ENCODE measurements at places on chromosomes 3 and 15.

DNA sequence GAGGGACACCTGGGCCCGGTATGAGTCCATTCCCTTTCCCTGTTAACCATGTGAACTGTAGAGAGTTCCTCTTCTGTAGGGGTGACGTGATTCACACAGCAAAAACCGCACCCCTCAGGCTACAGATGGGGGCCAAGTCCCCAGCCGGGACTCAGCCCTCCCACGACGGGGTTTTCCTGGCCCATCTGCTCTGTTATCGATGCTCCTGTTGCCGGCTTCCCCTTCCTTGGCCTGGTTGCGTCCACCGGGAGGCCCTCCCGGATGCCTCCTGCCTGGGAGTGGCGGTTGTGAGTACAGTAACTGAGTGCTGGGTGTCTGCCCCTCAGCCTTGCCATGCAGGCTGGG, 817 bp upstream of the PLXNA1 start:
- no peak for DNase-seq

- DNase-seq, result no peak
Measured at GRCh38 chr3:188253123-188253793, 99.3 kb downstream of the LPP start.

DNA sequence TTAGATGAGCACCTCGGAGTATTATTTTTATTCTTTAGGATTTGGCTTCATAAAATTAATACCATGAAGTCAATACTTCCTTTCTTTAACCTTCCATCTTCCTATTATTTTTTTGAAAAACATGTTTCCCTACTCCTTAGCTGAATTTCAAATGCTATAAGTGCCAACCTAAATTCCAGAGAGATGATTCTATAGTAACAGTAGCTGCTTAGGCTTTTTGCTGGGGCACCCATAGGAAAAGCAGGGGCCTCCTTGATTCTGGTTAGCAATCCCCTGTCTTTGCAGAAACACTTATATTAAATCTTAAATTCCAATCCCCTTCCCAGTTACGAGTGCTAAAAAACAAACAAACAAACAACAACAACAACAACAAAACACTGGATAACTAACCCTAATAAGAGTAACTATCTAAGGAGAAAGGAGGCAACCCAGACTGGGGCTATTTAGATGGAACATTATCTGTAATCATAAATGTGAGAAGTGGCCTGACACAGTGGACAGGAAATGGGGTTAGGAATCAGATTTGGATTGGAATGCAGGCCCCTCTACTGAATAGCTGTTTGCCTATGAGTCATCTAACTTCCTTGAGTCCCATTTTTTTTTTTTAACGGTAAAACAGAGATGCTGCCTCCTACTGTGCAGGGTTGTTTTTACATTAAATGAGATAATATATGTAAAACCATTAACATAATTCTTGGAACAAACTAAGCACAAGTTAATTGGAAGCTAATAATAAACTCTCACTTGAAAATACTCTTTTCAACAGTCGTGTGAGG, 148.1 kb downstream of the WDR72 start:
- DNase-seq, result no peak

DNA sequence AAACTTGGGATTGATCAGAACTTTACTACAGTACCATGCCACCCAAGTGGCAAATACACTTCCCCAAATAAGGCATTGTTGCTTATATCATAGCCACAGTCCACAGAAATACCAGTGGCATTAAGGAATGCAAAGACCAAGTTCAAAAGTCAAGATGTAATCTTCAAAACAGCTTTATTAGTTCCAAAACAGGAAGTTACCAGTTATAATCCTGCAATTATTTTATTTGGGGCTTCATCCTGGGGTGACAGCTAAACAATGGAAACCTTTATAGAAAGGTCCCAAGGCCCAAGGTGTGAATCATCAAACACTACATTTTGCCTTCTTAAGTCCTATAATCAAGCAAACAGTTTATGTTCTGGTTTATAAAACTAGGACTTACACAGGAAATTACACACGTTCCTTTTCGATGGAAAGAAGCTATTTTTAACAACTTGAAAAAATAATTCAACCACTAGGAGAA, 30.3 kb upstream of the RNF7 start:
- no peak for DNase-seq

GRCh38 chr3:134145183-134145582, 105.5 kb downstream of the RYK start:
- no peak for DNase-seq

DNA sequence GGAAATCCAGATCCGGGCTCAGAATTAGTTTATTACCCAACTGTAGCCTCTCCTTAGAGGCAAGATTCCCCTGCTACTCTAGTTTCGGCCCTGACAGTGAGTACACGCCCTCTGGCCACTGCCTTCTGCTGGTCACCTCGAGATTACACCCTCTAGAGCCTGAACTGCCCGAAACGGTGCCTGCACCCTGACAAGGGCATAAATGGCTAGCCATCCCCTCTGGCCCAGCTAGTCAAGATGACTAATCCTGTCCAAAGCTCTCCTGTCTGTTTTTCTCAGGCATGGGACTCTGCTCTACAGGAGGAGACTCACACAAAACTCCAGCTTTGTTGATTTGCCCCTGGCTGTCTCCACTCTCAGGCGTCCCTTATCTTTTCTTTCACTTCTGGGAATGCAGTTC, 150.5 kb upstream of the UBE2E2 start:
- DNase-seq, result no peak

DNA sequence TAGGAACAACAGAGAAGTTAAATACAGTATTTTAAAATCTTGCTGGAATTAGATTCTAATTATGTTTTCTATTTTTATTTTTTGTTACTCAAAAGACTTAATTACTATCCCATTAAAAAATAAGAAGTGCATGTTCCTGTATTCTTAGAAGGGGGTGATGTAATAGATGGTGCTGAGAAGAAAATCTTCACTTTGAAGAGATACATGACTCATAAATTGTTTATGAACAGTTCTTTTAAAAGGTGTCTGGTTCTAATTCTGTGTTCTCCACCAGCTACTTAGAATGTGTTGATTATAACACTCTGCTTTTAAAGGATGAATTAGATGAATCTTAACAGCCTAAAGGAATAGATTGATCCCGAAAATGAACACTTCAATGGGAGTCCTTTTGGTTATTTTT, 8.2 kb downstream of the RCN2 start:
- no peak for DNase-seq

DNA sequence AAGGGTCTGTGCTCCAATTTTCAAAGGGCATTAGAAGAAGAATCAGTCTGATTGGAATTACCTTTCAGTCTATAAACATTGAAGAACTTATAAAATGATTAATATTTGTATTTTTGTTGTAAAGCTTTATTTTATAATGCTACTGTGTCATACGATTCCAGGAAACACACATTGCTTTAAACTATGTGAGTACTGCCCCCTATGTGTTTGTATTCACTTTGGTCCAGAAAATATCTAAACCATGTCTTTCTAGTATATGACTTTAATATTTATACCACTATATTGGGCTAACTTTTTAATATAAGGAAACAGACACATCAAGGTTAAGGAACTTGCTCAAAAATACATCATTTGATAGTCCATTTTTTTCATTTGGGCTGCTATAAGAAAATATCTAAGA, 3.2 kb upstream of the RIOX2 start:
- DNase-seq, result no peak

- no peak for DNase-seq
Measured at GRCh38 chr3:51708216-51708845, 1.5 kb downstream of the GRM2 start.

DNA sequence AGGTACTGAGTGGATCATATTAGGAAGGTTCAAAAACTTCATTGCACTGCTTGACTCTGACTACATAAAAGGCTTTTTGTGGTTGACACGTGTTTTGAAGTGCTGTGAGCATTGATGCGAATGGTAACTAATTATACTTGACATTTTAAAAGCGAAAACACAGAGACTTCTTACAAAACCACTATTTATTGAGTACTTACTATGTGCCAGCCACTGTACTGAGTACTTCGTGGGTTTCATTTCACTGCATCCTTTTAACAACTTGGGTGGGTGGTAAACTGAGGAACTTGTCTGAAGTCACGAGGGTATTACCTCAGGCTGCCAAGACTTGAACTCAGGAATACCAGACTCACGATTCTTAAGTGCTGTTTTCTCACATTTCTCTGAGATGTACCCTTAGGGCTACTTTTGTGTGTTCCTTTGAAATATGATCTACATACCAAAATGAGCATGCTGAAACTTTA, 45.3 kb upstream of the PPP4R2 start:
- no peak for DNase-seq

- DNase-seq, result no peak
Measured at GRCh38 chr15:57495554-57496165, 96.0 kb upstream of the MYZAP start.

DNA sequence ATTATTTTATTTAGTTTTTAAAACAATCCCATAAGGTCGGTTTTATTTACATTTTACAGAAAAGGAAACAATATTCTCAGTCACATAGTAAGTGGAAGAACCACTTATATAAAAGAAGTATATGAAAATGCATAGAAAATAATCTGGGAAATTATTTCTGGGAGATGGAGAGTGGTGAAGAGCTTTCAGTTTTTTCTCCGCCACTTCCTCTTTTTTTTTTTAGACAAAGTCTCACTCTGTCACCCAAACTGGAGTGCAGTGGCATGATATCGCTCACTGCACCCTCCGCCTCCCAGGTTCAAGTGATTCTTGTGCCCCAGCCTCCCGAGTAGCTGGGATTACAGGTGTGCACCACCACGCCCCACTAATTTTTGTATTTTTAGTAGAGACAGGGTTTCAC, 21.2 kb downstream of the RAD51 start:
- DNase-seq, result no peak

- DNase-seq, result no peak
Measured at GRCh38 chr3:140552403-140552802, 125.5 kb upstream of the TRIM42 start.

DNA sequence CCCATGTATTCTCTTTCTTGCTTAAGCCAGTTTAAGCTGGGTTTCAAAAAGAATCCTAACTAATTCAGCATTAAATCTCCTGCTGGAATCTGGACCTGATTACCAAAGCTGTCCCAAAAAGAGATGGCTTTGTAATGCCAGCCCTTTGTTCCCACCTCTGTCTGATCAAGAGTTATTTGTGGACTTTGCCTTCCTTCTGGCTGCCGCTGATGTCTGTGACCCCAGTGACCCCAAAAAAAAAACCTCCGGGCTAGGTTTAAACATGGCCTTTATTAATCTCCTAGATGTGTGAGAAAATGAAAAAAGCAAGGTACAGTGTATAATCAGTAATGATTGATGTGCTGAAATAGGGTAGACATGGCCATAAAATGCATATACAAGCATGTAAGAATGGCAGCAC, 20.7 kb downstream of the CRYGS start:
- no peak for DNase-seq

DNA sequence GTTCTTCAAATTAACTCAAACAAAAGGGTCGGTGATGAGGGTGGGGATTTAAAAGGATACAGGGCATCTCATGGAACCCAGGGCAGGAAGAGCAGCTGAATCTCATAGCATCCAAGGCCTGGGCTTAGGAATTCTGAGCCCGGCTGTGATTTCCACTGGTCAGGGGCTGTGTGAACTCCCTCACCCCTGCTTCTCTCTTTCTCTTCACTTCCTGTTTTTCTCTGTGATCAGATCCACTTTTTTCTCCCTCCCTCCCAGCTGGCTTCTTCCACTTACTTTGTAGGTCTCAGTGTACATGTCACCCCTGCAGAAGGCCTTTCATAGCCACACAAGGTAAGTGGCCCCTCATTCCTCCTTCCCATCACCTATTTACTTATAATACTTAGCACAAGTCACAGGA, 68.2 kb upstream of the CORO2B start:
- DNase-seq, result no peak

GRCh38 chr3:147797095-147797494, 387.9 kb downstream of the ZIC1 start:
- peak; percentile 59 for DNase-seq

- no peak for DNase-seq
Measured at GRCh38 chr3:29282427-29283230, 1.8 kb downstream of the RBMS3 start.

DNA sequence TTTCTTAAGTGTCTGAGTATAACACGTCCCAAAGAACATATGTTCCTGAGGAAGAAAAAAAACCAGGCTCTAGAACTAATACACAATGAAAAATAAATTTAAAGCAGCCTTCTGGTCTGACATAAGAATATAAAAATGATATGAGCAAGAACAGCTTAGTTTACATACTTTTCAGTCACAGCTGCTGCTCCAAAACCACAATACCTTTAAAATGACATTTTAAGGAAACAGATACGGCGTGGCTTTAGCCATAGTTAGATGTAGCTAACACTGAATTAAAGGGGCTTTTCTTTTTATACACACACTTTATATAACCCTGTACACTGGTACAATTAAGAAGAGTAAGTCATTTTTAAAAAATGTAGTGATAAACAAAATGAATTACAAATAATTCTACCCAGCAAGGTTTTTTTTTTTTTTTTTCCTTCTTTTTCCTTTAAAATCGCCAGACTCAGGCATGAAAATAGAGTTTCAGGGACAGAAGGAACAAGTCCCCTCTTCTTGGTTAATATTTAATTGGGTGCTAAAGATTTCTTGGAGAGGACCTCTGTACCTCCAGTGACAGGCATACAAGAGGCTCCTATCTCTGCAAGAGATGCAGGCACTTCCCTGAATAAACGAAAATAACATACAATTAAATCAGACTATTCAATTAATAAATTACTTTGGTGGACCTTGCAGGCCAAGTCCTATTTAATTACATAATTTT, 265.6 kb downstream of the FOXP1 start:
- DNase-seq, result no peak

GRCh38 chr3:143881095-143881494, 32.8 kb upstream of the SLC9A9 start:
- no peak for DNase-seq

GRCh38 chr3:171168086-171168485, 141.6 kb upstream of the SLC2A2 start:
- DNase-seq, result no peak

GRCh38 chr3:97699889-97700288, 64.7 kb upstream of the ARL6 start:
- no peak for DNase-seq

- DNase-seq, result no peak
Measured at GRCh38 chr15:39429898-39430357, 151.0 kb upstream of the THBS1 start.

GRCh38 chr3:50630877-50631276, 13.9 kb downstream of the MAPKAPK3 start:
- DNase-seq, result no peak

DNA sequence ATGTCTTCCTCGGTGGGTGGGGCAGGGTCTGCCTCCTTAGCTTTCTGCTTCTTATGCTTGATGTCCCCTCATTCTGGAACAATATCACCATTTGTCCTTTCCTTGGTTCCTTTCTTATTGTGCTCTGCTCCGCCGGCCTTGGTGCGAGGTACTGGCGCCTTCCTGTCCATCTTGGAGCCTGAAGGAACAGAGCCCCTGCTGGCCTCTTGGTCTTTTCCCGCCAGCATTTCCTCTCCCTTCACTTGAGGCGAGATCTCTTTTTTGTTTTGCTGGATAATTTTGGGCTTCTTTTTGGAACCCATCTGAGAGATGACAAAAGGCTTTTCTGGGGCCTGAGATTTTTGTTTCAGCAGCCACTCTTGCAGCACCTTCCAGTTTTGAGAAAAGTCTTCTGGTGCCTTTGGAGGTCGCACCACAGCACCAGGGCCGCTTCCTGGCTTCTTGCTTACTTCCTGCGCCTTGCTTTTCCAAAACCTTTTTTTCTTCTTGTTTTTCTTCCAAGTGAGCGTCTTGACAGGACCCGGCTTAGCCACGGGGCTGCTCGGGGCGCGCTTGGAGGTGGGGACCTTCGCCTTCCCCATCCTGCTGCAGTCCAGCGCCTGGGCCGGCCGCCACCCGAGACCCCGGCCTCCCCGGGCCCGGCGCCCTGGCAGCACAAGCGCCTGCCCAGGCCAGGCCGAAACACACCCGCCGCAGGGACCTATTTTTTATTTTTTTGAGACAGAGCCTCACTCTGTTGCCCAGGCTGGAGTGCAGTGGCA, 127.1 kb downstream of the KLF13 start:
- DNase-seq, result no peak

GRCh38 chr3:183812761-183813445, 12.5 kb downstream of the MAP6D1 start:
- no peak for DNase-seq

Data from NCI-H1930 (cell line).